ENCODE measurements at places on chromosomes 4 and X. TPM values are rescaled to one million over a fixed set of nuclear protein-coding genes. Genes with fewer than 3 reads are reported as not detected.

GRCh38 chrX:86047936-86048280, 550 bp upstream of the CHM start:
- peaks cover 3% of the 10 kb centered on the region for H3K27me3 ChIP-seq
- peaks cover 9% of the 10 kb centered on the region for H3K4me1 ChIP-seq
- no peak overlapping the region for H3K4me3 ChIP-seq
- H3K27ac ChIP-seq, result no peak overlapping the region
- H3K36me3 ChIP-seq, result peaks cover 2% of the 10 kb centered on the region

- H3K36me3 ChIP-seq, result no peaks in the 10 kb centered on the region
- H3K27ac ChIP-seq, result no peak overlapping the region
- H3K4me1 ChIP-seq, result no peaks in the 10 kb centered on the region
- no peaks in the 10 kb centered on the region for H3K27me3 ChIP-seq
- no peak overlapping the region for H3K4me3 ChIP-seq
- DNase-seq, result no peak
Measured at GRCh38 chr4:90190525-90190924, 63.3 kb downstream of the CCSER1 start.

GRCh38 chrX:124736553-124737270, 390.3 kb downstream of the SH2D1A start:
- peak overlapping the region; percentile 59 for H3K27ac ChIP-seq
- H3K27me3 ChIP-seq, result no peaks in the 10 kb centered on the region
- DNase-seq, result peak; percentile 41
- H3K36me3 ChIP-seq, result no peaks in the 10 kb centered on the region
- H3K4me3 ChIP-seq, result peak overlapping the region; percentile 51

GRCh38 chrX:33175201-33175600, 36.1 kb downstream of the DMD start:
- H3K4me1 ChIP-seq, result no peaks in the 10 kb centered on the region
- H3K36me3 ChIP-seq, result no peaks in the 10 kb centered on the region
- H3K27me3 ChIP-seq, result no peaks in the 10 kb centered on the region
- H3K4me3 ChIP-seq, result no peak overlapping the region

DNA sequence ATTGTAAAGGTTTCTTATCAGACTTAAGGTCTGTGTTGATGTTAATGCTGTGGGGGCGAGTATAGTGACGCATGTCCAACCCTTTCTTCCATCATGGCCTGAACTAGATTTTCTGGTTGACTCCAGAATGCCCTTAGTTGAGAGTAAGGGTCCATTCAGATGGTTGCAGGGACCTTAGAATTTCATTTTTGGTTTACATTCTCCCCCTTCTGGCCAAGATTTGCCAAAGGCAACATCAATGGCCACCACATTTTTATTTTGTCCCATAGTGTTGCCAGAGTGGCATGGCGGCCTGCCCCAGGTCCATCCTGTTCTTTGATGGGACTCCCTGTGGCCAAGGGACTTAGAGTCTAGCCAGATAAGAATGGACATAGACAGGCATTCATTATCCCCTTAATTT, 368.5 kb downstream of the GPM6A start:
- no peaks in the 10 kb centered on the region for H3K27me3 ChIP-seq
- H3K27ac ChIP-seq, result no peak overlapping the region
- H3K4me1 ChIP-seq, result no peaks in the 10 kb centered on the region

GRCh38 chrX:102126863-102127262, 1.4 kb downstream of the TCEAL2 start:
- H3K27ac ChIP-seq, result no peak overlapping the region
- no peak for DNase-seq
- H3K4me3 ChIP-seq, result no peak overlapping the region
- no peaks in the 10 kb centered on the region for H3K4me1 ChIP-seq
- peaks cover 33% of the 10 kb centered on the region for H3K27me3 ChIP-seq

- no peaks in the 10 kb centered on the region for H3K4me1 ChIP-seq
- no peaks in the 10 kb centered on the region for H3K27me3 ChIP-seq
- no peaks in the 10 kb centered on the region for H3K36me3 ChIP-seq
Measured at GRCh38 chr4:30443289-30443688, 276.9 kb upstream of the PCDH7 start.

DNA sequence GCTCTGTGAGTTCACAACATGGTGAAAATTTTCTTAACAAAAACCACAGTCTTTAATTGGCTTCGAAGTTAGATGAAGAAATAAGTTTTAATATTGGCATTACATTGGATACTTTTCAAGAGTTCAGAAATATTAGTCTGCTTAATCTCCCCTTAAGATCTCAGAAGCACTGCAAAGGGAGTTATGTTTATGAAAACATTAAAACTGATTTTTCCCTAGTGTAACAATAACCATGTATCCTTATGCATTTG, 1.5 kb downstream of the SETD7 start:
- peaks cover 9% of the 10 kb centered on the region for H3K27me3 ChIP-seq
- peaks cover 2% of the 10 kb centered on the region for H3K36me3 ChIP-seq
- H3K27ac ChIP-seq, result peak overlapping the region; percentile 96
- H3K4me1 ChIP-seq, result peaks cover 41% of the 10 kb centered on the region
- H3K4me3 ChIP-seq, result peak overlapping the region; percentile 91

DNA sequence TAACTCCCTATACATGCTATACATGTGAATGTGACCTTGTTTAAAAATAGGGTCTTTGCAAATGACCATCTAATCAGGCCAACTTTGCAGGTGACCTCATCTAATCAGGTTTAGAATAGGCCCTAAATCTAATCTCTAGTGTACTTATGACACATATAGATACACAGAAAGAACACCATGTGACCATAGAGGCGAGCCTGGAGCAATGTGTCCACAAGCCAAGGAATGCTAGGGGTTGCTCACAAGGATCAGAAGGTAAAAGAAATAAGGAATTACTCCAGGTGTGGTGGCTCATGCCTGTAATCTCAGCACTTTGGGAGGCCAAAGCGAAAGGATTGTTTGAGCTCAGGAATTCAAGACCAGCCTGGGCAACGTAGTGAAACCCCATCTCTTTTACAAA, 9.6 kb upstream of the C4orf36 start:
- H3K27ac ChIP-seq, result no peak overlapping the region
- H3K27me3 ChIP-seq, result peaks cover 5% of the 10 kb centered on the region
- peaks cover 6% of the 10 kb centered on the region for H3K4me1 ChIP-seq

DNA sequence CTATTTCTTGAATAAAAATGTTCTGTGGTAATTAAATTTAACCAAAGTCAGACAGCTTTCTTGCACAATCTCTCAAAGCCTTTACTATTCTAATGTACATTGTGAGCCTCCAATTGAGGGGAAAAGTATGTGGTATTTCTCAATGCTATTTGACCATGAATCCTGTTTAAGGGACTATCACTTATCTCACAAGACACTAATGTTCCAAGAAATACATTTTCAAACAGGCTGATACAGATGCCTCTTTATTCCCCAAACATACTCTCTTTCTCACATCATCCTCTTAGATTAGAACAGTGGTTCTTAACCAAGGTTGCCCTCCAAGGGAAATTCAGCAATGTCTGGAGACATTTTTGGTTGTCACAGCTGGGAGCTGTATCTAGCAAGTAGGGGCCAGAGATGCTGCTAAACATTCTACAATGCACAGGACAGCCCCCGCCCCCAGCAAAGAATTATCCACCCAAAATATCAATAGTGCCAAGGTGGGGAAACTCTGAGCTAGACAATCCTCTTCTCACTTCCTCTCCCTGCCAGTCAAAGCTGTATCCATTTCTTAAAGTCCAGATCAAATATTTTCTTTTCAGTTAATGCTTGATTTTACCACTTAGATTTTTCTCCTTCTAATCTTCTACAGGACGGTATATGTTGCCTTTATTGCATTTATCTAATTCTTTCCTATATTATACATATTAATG, 129.2 kb upstream of the TRIM2 start:
- peaks cover 36% of the 10 kb centered on the region for H3K27me3 ChIP-seq
- H3K27ac ChIP-seq, result no peak overlapping the region
- H3K36me3 ChIP-seq, result no peaks in the 10 kb centered on the region
- peaks cover 8% of the 10 kb centered on the region for H3K4me1 ChIP-seq
- no peak overlapping the region for H3K4me3 ChIP-seq
- DNase-seq, result no peak

- H3K4me1 ChIP-seq, result peaks cover 6% of the 10 kb centered on the region
- no peaks in the 10 kb centered on the region for H3K36me3 ChIP-seq
- DNase-seq, result no peak
- no peak overlapping the region for H3K27ac ChIP-seq
Measured at GRCh38 chr4:55014876-55015275, 110.5 kb downstream of the KDR start.

DNA sequence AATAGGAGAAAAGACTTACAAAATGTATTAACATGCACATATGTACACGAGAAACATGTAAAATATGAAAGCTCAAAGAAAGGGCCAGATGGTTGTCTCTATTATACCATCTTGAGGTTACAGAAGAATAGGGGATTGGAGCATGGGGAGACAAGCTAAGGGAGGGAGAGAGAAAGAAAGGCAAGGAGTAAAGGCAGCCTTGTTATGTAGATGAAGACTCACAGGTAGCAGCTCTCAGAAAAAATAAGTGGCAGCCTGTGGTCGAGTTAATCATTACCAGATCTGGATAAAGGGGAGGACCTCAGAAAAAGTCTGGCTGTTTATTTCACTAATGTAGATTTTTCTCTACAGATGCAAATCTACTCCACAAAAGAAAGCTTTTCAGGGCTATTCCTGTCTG, 26.6 kb upstream of the PPP1R2C start:
- no peaks in the 10 kb centered on the region for H3K4me1 ChIP-seq
- no peak for DNase-seq
- H3K4me3 ChIP-seq, result no peak overlapping the region
- no peak overlapping the region for H3K27ac ChIP-seq

DNA sequence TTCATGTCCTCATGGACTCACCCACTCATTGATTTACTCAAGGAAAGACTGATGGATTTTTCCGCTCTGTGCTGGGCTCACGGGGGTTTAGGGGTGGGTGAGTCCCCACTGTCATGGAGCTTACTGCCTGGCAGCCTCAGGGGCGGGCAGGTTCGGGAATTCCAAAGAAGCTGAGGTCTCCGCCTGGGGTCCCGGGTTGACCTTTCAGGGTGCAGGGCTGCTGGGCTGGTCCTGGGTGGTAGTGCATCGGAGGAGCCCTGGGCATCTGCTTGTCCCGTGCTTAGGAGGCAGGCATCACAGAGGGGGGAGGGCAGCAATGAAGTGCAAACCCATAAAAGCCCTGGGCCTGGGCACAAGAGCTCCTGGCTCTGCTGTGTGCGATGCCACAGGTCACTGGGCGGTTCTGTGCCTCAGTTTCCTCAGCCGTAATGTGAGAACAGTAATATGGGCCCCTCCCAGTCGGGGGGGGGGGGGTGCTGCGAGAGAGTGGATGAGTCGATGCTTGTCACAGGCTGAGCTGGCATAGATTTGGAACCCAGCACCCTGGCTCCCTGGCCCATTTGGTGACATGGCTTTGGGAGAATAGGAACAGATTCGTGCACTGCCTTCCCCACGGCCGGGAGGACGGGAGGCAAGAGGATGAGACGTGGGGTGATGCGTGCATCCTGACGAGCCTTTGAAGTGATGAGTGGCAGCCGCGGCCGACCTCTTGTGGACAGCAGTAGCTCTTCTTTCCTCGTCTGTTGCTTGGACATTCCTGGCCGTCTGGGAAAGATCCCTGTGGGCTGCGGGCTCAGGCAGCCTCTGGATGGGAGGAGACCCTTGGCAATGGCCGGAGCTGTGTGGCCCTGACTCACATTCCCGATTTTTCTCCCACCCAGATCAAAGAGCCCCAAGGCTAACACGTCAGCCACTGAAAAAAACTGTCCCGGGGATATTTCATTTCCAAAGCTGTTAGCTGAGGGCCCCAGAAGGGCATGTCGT, 42.0 kb downstream of the PSAPL1 start:
- H3K36me3 ChIP-seq, result no peaks in the 10 kb centered on the region
- peaks cover 5% of the 10 kb centered on the region for H3K27me3 ChIP-seq
- H3K4me1 ChIP-seq, result no peaks in the 10 kb centered on the region
- H3K27ac ChIP-seq, result no peak overlapping the region
- H3K4me3 ChIP-seq, result no peak overlapping the region

- H3K4me3 ChIP-seq, result no peak overlapping the region
- no peak overlapping the region for H3K27ac ChIP-seq
- H3K4me1 ChIP-seq, result no peaks in the 10 kb centered on the region
- no peaks in the 10 kb centered on the region for H3K36me3 ChIP-seq
- no peaks in the 10 kb centered on the region for H3K27me3 ChIP-seq
Measured at GRCh38 chrX:129577877-129578276, 37.8 kb downstream of the OCRL start.

GRCh38 chr4:158826057-158826456, 57.2 kb downstream of the FNIP2 start:
- no peak overlapping the region for H3K4me3 ChIP-seq
- no peaks in the 10 kb centered on the region for H3K27me3 ChIP-seq
- H3K36me3 ChIP-seq, result peaks cover 12% of the 10 kb centered on the region
- no peak overlapping the region for H3K27ac ChIP-seq
- DNase-seq, result no peak
- H3K4me1 ChIP-seq, result peaks cover 26% of the 10 kb centered on the region

- no peaks in the 10 kb centered on the region for H3K4me1 ChIP-seq
- H3K4me3 ChIP-seq, result no peak overlapping the region
- no peaks in the 10 kb centered on the region for H3K27me3 ChIP-seq
- no peak for DNase-seq
Measured at GRCh38 chrX:95156566-95156965, 1482.6 kb downstream of the FAM133A start.

- no peaks in the 10 kb centered on the region for H3K4me1 ChIP-seq
- peaks cover 10% of the 10 kb centered on the region for H3K27me3 ChIP-seq
- no peak for DNase-seq
- no peak overlapping the region for H3K4me3 ChIP-seq
- H3K36me3 ChIP-seq, result no peaks in the 10 kb centered on the region
Measured at GRCh38 chrX:115229337-115230003, 4.4 kb downstream of the LRCH2 start.

DNA sequence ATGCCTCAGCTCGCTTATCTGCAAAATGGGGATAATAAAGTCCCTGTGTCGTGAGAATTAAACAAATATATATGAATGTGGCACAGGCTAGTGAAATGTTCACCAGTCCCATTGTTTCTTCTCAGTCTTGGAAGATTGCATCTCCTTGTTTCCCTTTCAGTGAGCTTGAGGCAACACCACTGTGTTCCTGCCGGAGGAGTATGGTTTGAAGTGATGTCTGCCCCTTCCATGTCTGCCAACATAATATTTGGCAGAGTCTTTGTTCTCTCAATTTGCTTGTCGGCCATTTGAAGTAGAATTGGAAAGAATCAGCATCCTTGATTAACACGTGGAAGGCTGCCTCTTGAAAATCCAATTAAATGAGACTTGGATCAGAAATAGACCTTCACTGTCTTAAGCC, 1088.5 kb upstream of the INTU start:
- no peak overlapping the region for H3K4me3 ChIP-seq
- DNase-seq, result no peak
- no peaks in the 10 kb centered on the region for H3K36me3 ChIP-seq

- H3K4me1 ChIP-seq, result no peaks in the 10 kb centered on the region
- no peak overlapping the region for H3K4me3 ChIP-seq
Measured at GRCh38 chr4:53777244-53777984, 186.1 kb upstream of the LNX1 start.

GRCh38 chr4:59759082-59759825, 1440.9 kb upstream of the ADGRL3 start:
- no peak overlapping the region for H3K27ac ChIP-seq
- H3K27me3 ChIP-seq, result no peaks in the 10 kb centered on the region
- DNase-seq, result no peak
- H3K36me3 ChIP-seq, result no peaks in the 10 kb centered on the region
- H3K4me3 ChIP-seq, result no peak overlapping the region

- no peaks in the 10 kb centered on the region for H3K4me1 ChIP-seq
- no peak overlapping the region for H3K27ac ChIP-seq
- DNase-seq, result no peak
Measured at GRCh38 chr4:157980158-157980557, 192.7 kb downstream of the GASK1B start.

Gene ZNF732
- not detected for total RNA-seq

Gene TCEAL2
- not detected for total RNA-seq

Gene SRPK3
- total RNA-seq, result not detected

Gene ALB
- total RNA-seq, result not detected

Gene CXCL5
- not detected for total RNA-seq

Gene ATP8A1
- 37.2 TPM for total RNA-seq

Gene NAA11
- not detected for total RNA-seq

Gene PRRG3
- total RNA-seq, result not detected

Gene CDS1
- total RNA-seq, result not detected

Gene CDX4
- total RNA-seq, result not detected

Gene SMIM31
- not detected for total RNA-seq
